Uterus (tissue), 4 donors: ENCODE measurements at places on chromosomes 11 and 22. TPM values are rescaled to one million over a fixed set of nuclear protein-coding genes. Genes with fewer than 3 reads are reported as not detected.

Gene PKNOX2
- 0.29 TPM for total RNA-seq

Gene IGHMBP2
- 38.5 TPM for total RNA-seq

Gene PKP3
- 1.5 TPM for total RNA-seq

Gene HMGXB4
- 15.1 TPM for total RNA-seq

Gene GNAZ
- total RNA-seq: 5.6 TPM

GRCh38 chr11:963852-964251 is 38.2 kb downstream of the AP2A2 start:
- H3K4me1 ChIP-seq: no peaks in the 10 kb centered on the region
- no peak overlapping the region for H3K27ac ChIP-seq
- no peak overlapping the region for H3K4me3 ChIP-seq
- DNase-seq: no peak

DNA sequence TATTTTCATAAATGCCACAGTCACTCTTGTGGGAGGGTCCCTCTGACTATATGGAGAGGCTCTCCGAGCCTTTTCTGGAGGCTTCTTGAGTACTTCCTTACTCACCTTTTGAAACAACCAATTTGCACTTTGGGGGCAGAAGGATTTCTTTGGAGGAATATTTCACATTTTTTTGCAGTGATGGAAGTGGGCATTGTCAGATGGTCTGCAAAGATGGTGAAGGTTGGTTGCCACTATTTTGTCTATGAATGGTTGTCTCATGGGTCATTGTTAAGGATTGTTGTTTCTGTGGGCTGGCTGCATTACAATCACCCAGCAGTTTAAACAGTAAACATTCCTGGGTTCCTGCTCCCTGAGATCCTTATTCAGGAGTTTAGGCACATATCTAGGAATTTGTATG is 388.2 kb downstream of the TMEM135 start:
- no peak overlapping the region for H3K4me3 ChIP-seq
- DNase-seq: no peak
- no peak overlapping the region for H3K27ac ChIP-seq
- no peaks in the 10 kb centered on the region for H3K4me1 ChIP-seq
- no peaks in the 10 kb centered on the region for H3K27me3 ChIP-seq

DNA sequence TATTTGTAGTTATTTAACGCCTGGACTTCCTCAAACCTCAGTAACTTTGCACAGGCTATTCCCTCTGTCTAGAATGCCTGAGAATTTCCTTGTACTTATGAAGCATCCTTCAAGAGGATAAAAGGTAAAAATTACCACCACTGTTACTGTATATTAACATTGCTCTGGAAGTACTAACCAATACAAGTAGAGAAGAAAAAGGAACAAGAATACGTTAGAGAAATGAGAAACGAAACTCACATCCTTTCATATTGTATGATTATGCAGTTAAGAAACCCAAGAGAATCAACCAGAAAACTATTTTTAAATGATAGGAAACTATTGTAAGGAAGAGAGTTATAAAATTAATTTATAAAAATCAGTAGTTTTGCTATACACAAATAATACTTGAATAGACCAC is 48.2 kb upstream of the OR5P2 start:
- no peaks in the 10 kb centered on the region for H3K27me3 ChIP-seq
- no peak overlapping the region for H3K27ac ChIP-seq
- H3K36me3 ChIP-seq: no peaks in the 10 kb centered on the region
- H3K4me1 ChIP-seq: no peaks in the 10 kb centered on the region
- no peak overlapping the region for H3K4me3 ChIP-seq

GRCh38 chr11:20134991-20135736 is 25.1 kb downstream of the DBX1 start:
- H3K4me3 ChIP-seq: no peak overlapping the region
- no peak for DNase-seq
- H3K27ac ChIP-seq: no peak overlapping the region
- no peaks in the 10 kb centered on the region for H3K36me3 ChIP-seq
- no peaks in the 10 kb centered on the region for H3K27me3 ChIP-seq
- no peaks in the 10 kb centered on the region for H3K4me1 ChIP-seq

DNA sequence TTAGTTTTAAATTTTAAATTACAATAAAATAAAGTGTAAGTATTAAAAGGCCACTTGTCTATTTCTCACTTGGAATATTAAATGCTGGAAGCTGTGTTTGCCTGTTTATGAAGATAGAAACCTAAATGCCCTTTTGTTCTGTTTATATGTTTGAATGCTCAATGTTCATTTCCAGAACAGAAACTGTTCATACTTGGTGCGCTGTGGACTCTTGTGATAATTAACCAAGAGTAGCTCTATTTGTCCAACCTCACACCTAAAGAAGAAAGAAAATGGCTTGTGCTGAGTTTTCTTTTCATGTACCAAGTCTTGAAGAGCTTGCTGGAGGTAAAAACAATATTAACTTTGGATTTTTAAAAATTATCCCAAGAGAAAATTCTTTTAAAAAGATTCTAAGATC is 5.7 kb downstream of the C11orf54 start:
- H3K27me3 ChIP-seq: no peaks in the 10 kb centered on the region
- H3K36me3 ChIP-seq: no peaks in the 10 kb centered on the region
- no peak overlapping the region for H3K27ac ChIP-seq
- DNase-seq: no peak
- no peaks in the 10 kb centered on the region for H3K4me1 ChIP-seq

DNA sequence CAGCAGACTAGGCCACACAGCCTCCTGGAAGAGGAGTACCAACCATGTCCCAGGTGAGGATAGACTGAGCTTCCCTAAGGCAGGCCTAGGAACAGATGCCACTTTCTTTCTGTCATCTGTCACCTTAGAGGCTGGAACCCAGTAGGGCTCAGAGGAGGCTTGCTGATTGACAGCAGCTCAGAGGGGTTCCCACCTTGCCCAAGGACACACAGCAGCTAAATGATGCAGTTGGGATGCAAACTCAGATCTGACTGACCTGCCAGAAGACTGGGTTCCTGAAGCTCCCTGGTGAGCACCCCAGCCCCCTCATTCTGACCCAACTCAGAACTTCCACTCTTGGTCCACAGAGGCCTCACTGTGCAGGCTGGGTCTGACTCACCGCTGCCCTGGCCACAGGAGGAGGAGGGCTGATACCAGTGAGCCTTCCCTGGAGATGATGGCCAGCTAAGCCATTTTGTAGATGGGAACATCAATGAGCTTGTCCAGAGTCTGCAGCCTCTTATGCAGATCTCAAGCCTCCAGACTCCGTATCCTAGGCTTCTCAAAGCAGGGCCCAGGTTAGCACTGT is 14.0 kb downstream of the CAPN5 start:
- H3K27ac ChIP-seq: no peak overlapping the region
- peak; percentile 9 for DNase-seq
- H3K4me1 ChIP-seq: no peaks in the 10 kb centered on the region

DNA sequence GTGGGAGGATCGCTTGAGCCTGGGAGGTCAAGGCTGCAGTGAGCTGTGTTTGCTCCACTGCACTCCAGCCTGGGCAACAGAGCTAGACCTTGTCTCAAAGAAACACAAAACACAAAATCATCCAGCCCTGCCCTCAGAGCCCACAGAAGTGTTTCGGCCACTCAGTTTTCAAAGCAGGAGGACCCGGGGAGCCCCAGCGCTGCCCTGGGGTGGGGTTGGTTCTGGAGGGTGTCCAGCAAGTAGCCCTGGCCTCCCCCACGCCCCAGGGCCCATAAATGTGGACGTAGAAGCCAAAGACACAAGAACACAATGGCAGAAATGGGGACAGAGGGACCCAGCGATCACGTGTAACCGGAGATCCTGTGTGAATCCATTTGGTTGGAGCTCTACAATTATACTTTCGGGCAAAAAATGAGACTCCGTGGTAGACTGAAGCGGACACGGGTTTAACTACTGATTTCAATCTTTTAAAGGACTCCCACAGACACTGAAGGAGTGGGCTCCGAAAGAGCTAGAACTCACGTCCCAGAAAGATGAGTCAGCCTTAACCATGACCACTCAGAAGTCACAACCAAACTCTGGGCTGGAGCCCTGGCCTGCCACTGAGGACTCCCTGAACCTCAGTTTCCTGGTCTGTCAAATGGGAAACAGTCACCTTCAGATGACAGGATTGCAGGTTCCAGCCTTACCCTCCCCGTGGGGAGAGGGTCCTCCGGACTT is 9.0 kb upstream of the CYTH4 start:
- no peak overlapping the region for H3K27ac ChIP-seq
- no peaks in the 10 kb centered on the region for H3K27me3 ChIP-seq
- no peak for DNase-seq
- H3K4me3 ChIP-seq: no peak overlapping the region
- H3K36me3 ChIP-seq: no peaks in the 10 kb centered on the region
- no peaks in the 10 kb centered on the region for H3K4me1 ChIP-seq

GRCh38 chr22:46055181-46055875 is 78.4 kb upstream of the WNT7B start:
- H3K36me3 ChIP-seq: no peaks in the 10 kb centered on the region
- no peaks in the 10 kb centered on the region for H3K27me3 ChIP-seq
- peaks cover 17% of the 10 kb centered on the region for H3K4me1 ChIP-seq
- peak overlapping the region; percentile 100 for H3K27ac ChIP-seq
- DNase-seq: peak; percentile 47

DNA sequence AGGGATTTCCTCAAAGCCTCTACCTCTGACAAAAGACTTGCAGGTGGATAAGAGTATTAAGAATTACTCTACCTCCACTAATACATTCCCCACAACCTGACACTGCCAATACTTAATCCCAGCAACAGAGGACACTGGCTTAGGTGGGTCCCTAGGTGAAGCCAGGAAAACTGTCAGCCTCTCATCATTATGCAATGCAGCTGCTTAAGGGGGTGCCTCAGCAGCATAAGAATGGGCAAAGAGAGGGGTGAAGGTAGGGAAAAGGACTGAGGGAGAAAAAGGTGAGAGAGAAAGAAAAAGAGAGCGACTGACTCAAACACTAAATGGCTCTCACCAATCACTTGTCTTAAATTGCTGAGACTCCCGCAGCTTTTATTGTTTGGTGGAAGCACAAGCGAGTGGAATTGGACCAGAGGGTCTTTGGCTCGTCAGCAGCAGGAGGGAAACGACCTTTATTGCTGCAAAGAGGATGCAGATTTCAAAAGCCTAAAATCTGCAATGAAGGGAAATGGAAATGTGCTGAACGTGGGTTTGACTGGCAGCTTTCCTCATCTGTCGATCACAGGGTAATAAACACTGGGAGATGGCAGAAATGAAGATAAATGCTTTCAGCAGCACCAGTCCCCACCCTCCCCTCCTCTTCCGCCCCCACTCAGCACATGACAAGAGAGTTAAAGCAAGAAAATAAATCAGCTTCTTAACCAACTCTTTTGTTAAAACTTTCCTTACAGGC is 64.9 kb upstream of the CHRM4 start:
- H3K27ac ChIP-seq: no peak overlapping the region
- no peak overlapping the region for H3K4me3 ChIP-seq
- no peaks in the 10 kb centered on the region for H3K27me3 ChIP-seq
- no peaks in the 10 kb centered on the region for H3K4me1 ChIP-seq

- H3K27me3 ChIP-seq: no peaks in the 10 kb centered on the region
- H3K36me3 ChIP-seq: no peaks in the 10 kb centered on the region
- no peaks in the 10 kb centered on the region for H3K4me1 ChIP-seq
- H3K4me3 ChIP-seq: no peak overlapping the region
- no peak overlapping the region for H3K27ac ChIP-seq
Observed at GRCh38 chr11:7688238-7688826, 15.0 kb upstream of the CYB5R2 start.

DNA sequence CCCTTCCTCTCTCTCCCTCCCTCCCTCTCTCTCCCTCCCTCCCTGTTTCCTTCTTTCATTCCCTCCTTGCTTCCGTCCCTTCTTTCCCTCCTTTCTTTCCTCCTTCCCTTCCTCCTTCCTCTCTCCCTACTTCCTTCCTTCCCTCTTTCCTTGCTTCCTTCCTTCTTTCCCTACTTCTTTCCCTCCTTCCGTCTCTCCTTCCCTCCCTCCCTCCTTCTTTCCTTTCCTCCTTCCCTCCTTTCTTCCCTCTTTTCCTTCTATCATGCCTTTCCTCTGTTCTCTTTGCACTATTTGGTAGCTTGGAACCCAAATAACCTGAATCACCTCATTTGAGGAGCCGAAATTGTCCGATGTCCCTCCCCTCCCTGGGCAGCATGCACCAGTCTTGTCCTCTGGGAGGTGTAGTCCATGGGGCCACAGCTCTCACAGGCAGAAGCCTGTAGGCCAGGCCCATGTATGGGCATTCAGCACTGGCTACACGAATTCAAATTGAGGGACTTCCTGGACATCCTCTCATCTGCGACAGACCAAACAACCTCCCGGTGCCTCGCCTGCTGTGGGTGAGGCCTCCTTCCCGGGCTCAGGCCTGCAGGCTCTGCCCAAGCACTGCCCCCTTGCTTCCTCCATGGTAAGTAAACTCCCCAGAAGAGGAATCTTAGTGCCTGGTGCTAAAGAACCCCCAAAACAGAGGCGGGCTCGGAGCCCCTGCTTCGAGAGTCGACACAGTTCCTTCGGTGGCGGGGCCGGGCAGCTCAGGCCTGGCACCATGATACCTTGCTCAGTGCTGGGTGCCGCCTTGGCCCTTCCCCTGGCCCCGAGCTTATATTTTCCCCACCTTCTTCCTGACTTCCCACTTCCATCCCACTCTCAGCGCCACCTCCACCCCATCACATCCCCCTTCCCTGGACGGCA is 454.1 kb upstream of the CADM1 start:
- no peaks in the 10 kb centered on the region for H3K36me3 ChIP-seq
- DNase-seq: no peak
- H3K27me3 ChIP-seq: no peaks in the 10 kb centered on the region
- H3K4me3 ChIP-seq: no peak overlapping the region

DNA sequence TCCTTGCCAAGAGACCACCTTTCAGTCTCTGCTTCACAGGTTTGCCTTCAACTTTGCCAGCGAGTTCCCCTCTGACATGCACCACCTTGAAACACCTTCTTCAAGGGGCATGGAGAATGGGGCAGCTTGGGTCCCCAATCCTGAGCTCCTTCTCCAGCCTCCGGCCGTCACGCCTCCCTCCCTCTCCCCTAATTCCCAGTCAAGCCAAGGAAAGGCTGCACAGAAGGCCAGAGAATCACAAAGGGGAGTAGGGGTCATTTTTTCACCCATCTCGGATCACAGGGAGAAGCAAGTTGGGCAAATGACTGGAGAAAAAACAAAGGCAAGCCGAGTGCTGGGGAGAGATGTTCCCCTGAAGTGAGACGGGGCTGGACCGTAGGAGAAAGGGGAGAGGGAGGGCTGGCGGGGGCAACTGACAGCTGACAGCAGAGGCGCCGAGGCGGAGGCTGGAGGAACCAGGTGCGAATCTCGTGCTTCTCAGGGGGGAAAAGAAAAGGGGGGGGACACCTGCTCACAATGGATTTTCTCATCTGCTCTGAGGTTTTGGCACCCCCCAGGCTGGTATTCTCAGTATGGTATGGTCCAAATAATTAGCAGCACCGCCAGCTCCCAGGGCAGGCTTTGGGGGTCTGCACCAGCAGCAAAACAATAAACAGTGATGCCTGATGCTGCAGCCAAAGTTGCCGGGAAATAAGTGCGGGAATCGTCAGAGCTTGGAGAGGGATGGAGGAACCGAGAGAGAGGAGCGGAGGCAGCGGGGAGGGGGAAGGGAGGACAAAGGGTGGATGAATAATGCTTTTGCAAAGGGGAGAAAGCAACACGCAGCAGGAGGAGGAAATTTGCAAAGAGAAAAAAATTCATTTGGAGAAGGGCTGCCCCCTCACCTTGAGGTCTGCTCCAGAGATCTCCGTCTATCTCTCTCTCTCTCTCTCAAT is 644 bp downstream of the YPEL4 start:
- no peaks in the 10 kb centered on the region for H3K27me3 ChIP-seq
- peak overlapping the region; percentile 75 for H3K27ac ChIP-seq
- peak overlapping the region; percentile 58 for H3K4me3 ChIP-seq
- no peaks in the 10 kb centered on the region for H3K36me3 ChIP-seq

GRCh38 chr11:27839226-27839913 is 139.1 kb upstream of the BDNF start:
- H3K27me3 ChIP-seq: no peaks in the 10 kb centered on the region
- no peak for DNase-seq
- no peak overlapping the region for H3K27ac ChIP-seq
- no peaks in the 10 kb centered on the region for H3K4me1 ChIP-seq
- H3K4me3 ChIP-seq: no peak overlapping the region
